ENCODE measurements at places on chromosomes 5 and 9.

- no peak for DNase-seq
Measured at GRCh38 chr9:89629081-89629976, 24.5 kb downstream of the GADD45G start.

DNA sequence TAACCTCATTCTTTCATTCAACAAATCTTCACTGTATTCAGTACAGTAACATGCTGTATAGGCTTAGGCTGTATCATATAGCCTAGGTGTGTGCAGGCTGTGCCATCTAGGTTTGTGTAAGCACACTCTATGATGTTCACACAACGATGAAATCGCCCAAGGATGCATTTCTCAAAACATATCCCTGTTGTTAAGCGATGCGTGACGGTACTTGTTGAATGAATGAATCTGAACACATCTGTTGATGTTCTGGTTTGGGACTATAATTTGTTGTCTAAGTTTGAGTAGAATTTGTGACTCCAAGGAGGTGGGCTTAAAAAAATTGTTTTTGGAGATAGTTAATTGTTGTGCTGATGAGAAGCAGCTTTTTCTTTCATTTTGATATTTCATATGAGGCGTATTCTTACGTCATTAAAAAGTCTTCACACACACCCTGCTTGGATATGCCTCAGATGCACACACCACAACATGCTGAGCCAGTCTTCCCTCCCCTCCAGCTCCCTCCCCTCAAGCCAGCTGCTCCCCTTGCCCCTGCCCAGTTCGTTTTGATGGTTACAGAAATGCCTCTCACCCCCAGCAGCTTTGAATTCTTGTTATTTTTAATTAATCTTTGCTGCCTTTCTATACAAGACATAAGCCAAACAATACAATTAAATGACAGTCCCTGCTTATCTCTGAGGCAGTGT is 5.5 kb upstream of the PSAT1 start:
- no peak for DNase-seq

DNA sequence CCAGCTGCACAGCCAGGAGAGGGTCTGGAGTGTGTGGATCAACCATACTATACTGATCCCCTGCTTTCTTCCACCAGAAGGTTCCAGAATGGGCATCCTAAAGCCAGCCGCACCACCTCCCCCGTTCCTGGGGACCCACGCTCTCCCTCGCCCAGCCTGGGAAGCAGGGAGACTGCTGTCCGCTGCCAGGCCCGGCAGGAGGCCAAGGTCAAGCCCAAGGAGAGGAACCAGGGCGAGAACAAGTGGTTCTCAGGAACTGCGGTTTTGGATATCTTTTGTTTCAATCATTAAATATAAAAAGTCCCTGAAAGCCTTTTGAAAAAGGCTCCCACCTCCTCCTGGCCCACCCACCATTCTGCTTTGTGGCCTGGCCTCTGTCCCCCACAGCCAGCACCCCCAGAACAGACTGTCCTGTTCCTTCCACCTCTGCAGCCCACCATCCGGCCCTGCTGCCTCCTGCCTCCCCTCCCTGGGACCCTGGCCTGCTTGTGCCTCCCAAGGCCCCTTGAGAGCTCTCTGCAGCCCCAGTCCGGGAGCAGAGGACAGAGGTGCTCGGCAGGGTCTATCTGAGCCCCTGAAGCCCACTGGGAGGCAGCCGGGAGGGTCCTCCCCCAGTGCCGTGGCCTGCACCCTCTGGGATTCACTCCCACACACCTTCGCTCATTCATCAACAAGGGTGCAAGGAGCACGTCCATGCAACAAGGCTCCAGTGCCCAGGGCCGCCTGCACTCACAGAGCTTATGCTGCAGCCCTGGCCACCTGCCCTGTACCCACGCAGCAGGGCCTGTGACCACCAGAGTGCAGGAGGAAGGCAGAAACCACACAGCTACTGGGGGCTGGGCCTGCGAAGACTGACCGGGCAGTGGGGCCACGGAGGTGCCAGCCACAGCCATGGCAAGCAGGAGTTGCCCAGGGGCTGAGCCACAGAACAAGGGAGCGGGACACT is 614 bp upstream of the LCN6 start:
- DNase-seq = no peak

DNA sequence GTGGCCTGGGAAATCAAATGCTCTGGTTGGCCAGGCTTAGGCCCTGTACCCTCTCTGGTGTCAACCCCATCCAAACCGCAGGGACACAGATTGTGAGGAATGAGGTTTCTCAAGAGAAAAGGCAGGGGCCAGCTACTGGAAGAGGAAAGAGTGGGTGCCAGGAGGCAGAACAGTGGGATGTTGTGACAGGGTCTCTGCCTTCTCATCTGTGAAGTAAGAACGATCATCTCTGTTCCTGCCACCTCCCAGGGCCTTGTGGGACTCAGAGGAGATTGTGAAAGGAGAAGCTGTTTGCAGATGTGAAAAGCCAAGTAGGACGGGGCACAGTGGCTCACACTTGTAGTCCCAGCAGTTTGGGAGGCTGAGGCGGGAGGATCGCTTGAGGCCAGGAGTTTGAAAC is 22.8 kb upstream of the RPL26L1 start:
- no peak for DNase-seq

DNA sequence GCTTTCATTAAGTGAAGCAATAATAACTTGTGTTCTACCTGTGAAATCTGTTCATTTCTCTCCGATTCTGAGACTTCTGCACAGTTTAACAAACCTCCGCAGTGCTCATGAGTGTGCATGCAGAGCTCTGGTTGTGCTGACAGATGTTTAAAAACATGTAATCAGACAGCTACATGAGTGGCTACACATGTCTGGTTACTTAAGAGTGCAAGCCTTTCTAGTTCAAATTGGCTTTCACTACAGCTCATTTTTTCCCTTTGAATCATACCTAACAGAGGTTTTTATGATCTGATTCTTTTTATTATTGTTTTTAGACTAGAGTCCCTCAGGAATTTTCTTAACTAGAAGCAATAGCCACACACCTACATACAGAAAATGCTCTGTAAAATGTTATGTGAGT is 310.2 kb downstream of the ARRDC3 start:
- DNase-seq = no peak

DNA sequence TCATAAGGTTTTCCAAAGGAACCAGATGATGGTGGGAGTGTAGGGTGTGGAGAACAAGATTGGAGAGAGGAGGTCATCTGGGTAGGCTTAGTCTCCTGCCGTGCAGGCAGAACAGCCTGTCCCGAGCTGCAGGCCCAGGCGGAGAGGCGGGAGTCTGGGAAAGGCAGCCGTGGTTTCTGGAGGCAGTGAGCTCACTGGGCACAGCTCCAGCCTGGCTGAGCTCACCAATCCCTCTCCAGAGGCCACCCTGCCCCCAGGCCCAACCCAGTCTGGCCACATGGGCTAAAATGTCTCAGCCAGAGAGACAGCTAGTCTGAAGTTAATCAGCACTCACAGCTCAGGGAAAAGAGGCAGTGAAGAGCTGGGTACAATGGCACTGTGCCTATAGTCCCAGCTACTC is 12.3 kb downstream of the P4HA2 start:
- no peak for DNase-seq

DNA sequence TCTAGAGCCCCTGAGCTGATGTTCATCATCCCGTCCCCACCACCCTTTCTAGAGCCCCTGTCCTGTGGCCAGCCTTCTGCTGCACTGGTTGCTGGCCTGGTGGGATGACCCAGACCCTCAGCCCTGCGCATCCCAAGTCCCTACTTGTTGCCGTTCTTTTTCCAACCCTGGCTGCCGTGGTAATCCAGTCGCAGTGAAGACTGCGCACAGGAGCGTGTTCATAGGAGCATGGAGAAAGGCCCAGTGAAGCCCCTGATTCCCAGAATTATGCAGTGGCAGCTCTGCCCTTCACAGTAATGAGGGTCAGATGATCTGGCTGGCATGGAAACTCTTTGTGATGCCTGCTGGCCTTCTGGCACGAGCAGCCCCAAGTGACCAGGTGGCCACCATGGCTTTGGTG is 183.3 kb downstream of the CACNA1B start:
- DNase-seq = no peak

DNA sequence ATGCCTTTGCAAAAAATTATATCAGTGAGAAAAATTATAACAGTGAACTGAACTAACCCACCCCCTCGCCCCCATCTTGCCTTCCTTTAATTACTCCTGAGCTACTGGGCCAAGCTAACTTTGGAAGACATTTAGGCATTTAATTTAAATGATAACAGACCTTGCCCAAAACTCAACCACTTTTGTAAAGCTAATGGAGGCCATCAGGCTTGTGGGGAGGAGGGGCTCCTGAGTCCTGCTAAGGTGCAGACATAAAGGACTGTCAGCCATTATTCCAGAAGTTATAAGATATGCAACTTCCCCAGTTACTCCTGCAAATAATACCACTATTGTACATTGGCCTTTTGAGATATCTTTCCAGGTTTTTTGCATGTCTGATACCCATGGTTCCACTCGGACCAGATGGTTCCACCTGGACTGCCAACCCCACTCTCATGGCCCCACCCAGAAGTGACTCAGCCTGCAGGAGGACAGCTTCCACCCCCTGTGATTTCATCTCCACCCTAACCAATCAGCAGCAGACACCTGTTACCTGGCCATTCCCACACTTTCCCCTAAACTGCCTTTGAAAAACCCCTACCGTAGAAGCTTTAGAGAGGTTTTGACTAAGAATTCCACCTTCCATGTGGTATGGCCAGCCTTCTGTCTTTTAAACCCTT is 805.4 kb upstream of the CDH6 start:
- DNase-seq = no peak

GRCh38 chr5:14445576-14446290 is 135.9 kb upstream of the OTULINL start:
- DNase-seq = no peak

- no peak for DNase-seq
Measured at GRCh38 chr5:5063533-5063953, 76.6 kb upstream of the ADAMTS16 start.

DNA sequence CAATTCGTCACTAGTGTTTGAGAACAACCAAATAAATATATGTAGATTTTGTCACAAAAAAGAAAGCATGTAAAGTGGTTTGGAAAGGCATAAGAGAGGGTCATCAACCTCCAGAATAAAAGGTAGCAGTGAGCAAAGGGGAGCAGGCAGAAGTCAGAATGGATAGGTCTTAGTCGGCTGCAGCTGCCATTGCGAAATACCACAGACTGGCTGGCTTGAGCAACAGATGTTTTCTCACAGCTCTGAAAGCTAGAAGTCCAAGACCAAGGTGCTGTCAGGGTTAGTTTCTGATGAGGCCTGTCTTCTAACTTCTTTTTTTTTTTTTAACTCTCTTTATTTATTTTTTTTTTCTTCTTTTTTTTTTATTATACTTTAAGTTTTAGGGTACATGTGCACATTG is 208.1 kb upstream of the PIK3R1 start:
- no peak for DNase-seq

Measured in stimulated activated CD8-positive, alpha-beta memory T cell treated with anti-CD3 and anti-CD28 coated beads, Interleukin-7, amount 100 ng/mL, for 4 hours (primary cell).